ENCODE measurements at places on chromosomes 4 and X.
A peak's percentile ranks its signal among the peaks of the same experiment; 100 is the strongest.

- DNase-seq: peak; percentile 74
Measured at GRCh38 chr4:68271851-68272357, 26.4 kb upstream of the TMPRSS11B start.

DNA sequence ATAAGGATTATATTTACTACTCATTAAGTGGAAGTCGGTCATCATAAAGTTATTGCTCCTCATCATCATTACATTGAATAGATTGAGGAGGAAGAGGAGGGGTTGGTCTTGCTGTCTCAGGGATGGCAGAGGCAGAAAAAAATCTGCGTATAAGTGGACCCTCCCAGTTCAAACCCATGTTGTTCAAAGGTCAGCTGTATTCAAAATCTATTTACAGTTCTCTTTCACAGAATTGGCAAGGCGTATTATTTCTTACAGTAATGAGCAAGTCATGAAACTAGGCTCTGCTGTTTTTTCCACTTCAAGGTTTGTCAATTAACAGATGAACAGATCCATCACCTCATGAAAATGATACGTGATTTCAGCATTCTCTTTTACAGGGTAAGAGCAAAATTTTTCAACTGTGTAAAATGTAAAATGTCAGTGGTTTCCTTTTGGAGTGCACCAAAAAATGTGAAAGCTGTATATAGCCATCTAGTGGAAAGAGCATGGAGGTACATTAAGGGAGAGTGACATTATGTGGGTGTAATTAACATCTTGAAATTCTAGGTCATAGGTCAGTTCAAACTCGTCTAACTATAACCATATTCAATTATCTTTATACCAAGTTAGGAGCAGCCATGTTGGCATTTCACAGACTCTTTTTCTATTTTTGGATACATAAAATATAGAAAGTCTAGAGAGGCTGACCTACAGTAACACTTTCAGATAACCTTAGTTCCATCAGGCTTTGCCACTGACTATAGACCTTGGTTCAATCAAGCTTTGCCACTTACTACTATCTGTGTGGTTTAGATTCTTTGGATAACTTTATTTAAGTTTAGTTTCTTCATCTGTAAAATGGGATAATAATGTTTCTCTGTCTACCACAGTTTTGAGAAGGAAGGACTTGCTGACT is 30.1 kb downstream of the NEIL3 start:
- DNase-seq: peak; percentile 22

DNA sequence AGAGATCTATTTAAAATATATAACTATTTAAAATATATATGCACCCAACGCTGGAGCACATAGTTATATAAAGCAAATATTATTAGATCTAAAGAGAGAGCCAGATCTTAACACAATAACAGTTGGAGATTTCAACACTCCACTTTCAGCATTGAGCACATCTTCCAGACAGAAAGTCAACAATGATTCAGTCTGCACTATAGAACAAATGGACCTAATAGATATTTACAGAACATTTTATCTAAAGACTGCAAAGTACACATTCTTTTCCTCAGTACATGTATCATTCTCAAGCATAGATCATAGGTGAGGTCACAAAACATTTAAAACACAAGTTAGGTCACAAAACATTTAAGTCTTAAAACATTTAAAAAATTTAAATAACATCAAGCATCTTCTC is 36.4 kb downstream of the NLRP2B start:
- DNase-seq: no peak

GRCh38 chrX:638482-639131 is 8.0 kb downstream of the SHOX start:
- DNase-seq: no peak

- no peak for DNase-seq
Measured at GRCh38 chr4:31923634-31924033, 1203.5 kb downstream of the PCDH7 start.

DNA sequence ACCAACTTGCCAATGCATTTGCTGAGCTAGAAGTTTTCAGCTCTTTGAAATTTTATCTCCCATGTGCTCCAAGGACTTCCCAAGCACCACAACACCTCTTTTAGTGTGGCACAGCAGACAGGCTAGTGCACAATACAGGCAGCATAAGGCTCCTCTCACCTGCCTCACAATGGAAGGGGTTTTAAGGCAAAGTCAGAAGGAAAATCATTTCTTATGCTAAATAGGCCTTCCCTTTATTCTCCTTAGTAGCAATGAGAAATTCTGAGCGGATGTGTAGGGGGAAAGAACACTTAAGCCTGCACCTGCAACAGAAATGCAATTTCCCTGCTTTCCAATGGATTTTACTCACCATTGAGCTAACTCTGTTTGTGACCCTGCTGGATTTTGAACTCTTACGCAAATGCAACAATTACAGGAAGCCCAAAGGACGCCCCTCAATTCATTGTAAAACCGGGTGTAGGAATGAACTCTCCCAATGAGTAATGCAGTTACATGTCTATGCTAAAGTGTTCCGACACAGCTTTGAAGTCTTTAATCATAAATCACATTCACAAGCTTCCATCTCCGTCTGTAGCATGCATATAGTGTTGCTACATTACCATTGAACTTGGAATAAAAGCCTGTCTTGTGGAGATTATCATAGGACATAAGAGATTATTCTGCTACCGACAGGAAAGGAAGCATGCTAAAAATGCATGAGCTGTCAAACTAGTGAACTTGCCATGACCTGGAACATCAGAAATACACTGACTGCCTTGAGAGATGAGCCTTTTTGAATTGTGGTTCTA is 1084.9 kb downstream of the RPA4 start:
- no peak for DNase-seq

DNA sequence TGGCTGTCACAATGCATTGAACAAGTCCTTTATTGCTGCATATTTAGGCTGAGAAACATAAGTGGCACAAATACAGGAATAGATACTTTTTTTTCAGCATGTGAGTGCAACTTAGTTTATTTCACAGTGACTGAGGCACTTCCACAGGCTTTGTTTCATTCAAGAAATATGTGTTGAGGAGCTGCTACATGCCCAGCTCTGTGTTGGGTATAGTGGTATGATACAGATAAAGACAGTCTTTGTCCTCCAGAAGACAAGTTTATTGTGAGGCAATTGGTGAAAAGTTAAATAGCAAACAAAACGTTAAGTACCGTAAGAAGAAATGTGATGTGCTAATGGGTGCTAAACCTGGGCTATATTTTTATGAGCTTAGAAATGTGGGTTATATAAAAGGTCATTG is 186.4 kb downstream of the SPRY1 start:
- no peak for DNase-seq

DNA sequence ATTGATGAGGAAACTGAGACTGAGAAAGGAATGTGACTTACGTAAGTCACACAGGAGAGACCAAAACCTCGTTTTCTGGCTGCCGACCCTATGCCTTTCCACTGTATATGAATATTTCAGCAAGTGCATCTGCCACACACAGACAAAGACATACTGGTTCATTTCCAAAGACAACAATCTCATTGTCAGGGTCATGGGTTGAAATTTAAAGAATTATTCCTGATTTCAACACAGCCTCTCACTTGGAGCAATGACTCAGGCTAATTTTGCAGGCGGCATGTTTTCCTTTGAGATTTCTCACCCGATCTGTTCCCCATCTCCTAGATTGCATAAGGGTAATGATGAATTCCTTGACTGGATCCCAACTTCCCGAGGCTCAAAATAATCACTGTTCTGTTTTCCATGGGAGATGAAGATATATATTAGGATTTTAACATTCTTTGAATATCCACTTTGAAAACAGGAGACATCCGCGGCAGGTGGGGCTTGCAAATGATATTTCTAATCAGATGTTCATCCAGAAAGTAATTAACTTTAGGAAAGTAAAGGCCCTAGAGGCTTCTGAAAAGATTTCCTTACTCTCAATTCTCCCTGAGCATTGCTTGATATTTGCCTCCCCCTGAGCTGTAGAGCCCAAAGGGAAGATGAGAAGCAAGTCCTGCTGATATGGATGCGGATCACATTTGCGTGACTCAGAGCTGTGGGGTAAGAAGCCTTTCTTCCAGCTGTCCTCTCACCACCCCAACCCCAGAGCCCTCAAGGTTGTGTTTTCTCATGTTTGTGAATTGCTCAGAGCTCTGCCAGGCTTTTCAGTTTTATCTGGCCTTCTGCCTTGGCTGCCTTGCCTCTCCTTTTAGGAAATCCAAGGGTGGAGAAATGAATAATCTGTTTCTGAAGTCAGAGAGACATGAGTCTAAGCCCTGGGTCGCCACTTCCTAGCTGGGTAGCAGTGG is 361.1 kb upstream of the BOD1L1 start:
- peak; percentile 17 for DNase-seq

DNA sequence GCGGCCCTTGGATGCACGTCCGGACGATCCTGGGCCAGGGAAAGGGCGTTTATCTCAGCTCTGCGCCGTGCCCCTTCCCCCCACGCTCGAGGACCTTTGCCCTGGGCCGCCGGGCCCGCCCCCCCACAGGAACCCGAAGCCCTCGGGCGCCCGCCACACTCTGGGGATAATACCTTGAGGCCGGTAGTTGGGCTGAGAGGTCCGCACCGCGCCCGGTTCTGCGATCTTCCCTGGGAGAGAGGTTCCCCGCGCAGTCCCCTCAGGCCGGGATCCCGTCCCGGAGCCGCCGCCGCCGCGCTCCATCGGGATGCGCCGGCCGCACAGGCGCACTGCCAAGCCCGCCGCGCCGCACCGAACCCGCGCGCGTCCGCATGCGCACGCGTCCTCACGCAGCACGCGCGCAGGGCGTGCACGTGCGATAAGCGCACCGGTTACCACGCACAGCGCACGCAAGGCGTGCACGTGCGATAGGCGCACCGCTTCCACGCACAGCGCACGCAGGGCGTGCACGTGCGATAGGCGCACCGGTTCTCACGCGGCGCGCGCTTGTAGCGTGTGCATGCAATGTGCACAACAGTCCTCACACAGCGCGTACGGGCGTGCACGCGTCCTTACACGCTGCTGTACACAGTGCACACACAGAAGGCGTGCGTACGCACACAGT is at the start of gene MAP7D2:
TSS of gene MAP7D2 (minus strand) at position 331 of the 664 bp plus-strand sequence. CDS start at position 303, 28 bp downstream.
- no peak for DNase-seq

Data from hippocampal formation (tissue), 2 donors.